ENCODE measurements at places on chromosomes 5 and 9.

DNA sequence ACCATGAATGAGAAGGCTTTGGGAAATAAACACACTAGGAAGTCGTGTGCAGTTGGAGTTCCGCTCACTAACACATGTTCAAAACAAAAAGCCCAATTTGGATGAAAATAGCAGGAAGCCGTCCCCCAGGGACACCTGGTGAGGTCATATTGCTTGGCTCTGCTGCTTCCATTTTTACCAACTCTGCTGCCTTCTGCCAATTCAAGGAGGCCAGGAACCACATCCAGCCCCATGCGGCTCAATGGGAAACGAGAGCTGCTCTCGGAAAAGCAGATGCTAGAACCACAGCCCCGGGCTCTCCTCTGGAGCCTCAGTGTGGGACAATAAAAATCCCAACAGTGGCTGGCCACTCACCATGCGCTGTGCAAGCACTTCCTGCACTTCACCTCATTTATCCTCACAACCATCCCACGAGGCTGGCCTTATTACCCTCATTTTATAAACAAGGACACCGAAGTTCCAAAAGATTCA lies 13.4 kb downstream of the ADAM19 start:
- no peak for DNase-seq

DNA sequence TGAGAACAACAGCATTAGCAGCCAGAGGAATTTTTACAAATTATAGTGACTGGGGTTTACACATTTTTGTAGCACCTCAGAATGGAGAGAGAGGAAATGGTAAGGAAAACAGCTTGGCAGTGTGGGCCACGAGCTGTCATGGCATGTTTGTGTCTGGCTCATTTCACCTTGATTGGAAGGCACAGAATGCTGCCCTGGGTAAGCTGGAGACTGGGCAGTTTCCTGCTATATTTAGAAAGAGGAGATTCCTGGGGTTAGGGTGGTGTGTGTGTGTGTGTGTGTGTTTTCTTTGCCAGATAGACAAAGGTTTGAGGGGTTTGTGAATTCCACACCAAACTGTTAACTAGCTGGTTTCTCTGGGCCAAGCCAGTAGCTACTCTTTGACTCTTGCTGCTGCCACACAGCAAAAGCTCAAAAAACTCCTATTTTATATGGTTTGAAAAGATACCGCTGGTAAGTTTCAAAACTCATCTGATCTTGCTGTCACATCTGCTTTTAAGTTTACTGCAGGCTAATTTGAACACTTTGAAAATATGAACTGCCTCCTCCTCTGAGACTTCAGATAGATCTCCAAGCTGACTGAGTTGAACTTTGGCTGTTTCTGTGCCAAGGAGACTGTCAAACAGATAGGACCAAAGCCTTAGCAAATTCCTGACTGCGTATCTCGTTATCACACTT lies 9.1 kb downstream of the ARHGAP26 start:
- no peak for DNase-seq

DNA sequence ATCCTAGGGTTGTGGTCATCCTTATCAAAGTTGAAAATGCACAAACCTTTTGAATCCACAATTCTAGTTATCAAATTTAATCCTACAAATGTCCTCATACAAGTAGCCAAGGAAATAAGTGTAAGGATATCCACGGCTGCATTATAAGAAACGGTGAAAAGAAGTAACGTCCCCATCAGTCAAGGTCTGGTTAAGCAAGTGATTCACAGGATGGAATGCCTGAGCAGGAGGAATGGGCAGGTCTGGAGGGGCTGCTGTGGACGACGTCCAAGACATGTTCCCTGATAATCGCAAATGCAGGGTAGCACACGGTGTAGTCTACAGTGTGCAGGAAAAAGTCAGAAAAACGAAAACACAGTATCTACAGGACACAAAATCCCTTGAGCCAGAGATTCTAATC lies 118.6 kb downstream of the ADAMTS2 start:
- DNase-seq: no peak

- no peak for DNase-seq
Measured at GRCh38 chr5:140966293-140967225, at the start of gene PCDHAC2. Gene PCDHAC2, plus strand, starts transcription at chr5:140966476. Its CDS starts 291 bp downstream, at chr5:140966767.

DNA sequence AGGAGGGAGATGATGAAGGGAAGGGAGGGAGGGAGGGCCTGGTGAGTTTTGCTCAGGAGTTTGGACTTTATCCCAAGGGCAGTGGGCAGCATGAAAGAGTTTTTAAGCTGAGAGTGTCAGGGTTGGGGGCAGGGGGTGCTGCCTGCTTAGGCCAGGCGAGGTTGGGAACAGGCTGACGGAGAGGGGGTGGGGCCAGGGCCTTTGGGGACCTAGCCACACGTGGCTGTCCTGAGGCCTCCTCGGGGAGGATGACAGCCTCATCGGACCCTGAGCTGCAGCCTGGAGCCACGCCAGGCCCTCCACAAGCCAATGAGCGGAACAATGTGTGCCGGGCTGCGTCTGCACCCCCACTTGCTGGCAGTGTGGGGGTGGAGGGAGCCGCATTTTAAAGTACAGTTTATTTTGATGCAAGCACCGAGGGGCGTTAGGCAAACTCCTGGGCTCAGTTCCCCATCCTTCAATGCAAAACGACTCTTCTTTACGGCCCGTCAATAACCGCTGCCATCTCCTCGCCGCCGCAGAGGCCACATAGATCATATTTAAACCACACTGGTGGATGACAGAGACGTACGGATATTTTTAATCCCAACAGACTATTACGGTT lies 5.3 kb upstream of the RXRA start:
- no peak for DNase-seq

DNA sequence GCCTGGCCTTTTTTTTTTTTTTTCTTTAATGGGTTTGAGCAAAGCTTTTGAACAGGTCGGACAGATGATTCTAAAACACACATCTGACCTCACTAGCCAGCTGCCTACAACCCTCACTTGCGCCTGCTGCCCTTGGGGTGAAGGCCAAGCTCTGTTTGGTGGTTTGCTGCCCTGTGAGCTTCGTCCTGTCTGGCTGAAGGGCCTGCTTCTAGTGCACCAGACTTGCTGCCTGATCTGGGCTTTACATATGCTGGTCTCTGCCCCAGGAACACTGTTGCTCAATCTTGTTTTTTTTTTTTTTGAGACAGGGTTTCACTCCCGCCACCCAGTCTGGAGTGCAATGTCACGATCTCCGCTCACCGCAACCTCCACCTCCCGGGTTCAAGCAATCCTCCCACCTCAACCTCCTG lies 16.4 kb upstream of the DOLPP1 start:
- no peak for DNase-seq

DNA sequence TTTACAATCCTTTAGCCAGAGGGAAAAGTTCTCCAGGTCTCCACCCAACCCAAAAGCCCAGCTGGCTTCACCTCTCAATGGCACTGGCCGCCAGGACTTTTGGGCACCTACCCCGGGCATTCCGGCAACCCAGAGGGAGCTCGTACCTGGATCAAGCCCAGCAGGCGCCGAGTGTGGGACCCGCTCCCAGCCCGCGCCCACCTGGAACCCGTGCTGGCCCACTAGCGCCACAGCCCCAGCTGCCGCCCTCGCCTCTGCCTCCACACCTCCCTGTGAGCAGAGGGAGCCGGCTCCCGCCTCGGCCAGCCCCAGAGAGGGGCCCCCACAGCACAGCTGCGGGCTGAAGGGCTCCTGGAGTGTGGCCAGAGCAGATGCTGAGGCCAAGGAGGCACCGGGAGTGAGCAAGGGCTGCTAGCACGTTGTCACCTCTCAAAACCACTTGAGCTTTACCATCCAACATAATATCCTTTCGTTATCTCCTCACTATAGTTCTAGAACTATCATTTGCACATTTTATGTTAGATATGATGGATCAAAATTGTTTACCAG lies 69.7 kb downstream of the GCNT1 start:
- no peak for DNase-seq

DNA sequence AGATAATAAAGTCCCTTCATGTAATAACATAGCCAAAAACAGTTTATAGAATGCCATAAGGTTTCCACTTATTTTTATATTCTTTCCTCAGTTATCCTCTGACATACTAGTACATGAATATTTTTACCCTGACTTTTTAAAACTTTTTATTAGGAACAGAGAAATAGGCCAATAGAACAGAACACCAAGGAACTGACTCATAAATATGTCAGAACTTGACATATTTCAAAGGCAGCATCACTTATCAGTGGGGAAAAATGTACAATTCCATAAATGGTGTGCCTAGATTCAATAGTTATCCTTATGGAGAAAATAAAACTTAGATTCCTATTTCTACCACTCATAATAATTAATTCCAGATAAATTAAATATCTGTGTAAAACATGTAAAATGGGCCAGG lies 9.4 kb downstream of the STARD4 start:
- no peak for DNase-seq

- DNase-seq: no peak
Measured at GRCh38 chr5:58497386-58497785, 6.2 kb downstream of the GAPT start.

DNA sequence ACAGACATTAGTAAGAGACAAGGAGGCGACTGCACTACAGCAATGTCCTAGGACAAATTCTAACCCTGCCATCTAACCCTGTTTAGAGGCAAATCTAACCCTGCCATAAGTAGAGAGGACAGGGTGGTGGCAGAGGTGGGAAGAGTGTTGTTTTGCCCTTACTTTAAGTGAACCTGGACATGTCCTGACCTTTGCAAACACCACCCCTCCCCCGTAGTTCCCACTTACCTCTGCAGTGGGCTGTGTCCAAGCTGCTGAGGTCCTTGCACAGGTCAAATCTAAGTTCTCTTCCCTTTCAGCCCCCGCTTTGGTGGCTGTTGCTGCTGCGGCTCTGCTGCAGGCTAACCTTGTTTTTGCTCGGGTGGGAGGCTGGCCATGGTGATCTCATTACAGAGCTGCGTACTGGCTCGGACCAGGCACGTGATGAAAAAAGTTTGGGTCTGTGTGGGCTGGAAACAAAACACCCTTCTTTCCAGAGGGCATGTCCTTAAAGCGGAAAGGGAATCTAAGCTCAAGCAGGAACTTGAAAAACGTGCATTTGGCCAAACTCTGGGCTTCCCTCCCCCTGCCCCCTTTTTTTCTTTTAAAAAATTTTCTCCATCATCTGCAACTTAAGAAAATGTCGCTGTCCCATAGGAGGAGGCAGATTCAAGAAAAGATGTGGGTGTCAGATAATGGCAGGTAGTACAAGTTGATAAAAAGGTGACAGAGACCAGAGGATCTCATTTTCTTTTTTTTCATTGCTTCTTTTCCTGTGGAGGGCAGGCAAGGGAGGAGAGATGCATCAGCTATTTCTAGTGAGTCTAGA lies at the start of gene FAXDC2:
TSS of gene FAXDC2 (minus strand) at position 349 of the 808 bp plus-strand sequence. CDS start 12,425 bp downstream, outside the sequence.
- DNase-seq: no peak

DNA sequence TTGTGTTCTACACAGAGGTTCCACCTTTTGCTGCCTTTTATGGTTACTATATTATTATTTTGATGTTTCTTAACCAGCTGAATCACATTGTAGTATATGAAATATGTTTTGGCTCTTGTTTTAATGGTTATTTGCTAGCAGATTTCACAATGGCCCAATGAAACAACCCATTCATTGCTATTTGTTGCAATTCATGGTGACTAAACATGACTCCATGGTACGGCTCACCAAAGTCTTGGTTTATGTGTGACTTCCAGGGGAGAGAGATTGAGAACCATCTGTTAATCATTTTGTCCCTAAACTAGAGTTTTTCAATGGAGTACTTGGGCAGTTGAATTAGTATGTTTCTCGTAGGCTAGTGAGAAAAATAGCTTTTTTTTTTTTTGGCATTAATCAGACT lies 108.4 kb downstream of the GHR start:
- DNase-seq: no peak

GRCh38 chr5:67315082-67315989 lies 118.7 kb upstream of the CD180 start:
- no peak for DNase-seq

DNA sequence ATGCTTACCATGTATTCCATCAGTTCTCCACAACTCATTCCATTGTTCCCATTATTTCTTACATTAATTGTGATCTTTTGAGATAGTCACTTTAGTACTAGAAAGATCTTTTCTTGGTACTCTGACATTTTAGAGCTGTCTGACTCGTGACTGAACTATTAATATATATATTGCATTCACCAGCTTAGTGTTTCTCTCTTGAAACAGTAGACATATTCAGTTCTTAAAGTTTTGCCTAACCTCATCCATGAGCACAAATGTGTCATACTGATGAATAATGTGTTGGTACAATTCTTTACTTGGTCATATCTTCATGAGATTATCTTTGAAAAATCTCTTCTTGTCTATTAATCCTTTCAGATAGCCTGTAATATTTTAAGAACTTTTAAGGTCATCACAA lies 74.3 kb downstream of the NLN start:
- no peak for DNase-seq

GRCh38 chr9:31347082-31347617 lies 1037.3 kb upstream of the ACO1 start:
- no peak for DNase-seq

DNA sequence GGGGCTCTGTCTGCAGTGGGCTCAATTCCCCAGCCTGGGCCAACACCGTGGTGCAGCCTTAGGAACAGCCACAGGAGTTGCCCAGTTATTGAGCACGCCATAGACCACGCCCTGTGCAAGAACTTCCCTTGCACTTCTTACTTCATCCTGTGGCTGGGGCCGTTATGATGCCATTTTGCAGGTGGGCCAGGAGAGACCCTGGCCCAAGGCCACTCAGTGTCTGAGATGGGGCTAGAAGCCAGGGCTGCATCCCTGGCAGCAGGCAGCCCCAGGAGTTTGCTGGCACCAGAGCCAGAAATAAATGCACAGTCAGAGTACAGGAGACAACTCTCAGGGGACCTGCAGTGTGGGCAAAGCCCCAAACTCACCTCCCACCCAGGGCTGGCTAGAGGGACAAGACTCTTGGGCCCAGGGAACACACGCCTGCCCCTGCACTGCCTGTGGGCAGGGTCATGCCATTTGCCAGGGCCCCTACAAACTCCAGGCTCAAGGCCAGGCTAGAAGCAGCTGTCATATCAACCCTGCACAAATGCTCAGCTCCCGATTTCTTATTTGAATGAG lies 6.7 kb downstream of the CORO2A start:
- DNase-seq: no peak

DNA sequence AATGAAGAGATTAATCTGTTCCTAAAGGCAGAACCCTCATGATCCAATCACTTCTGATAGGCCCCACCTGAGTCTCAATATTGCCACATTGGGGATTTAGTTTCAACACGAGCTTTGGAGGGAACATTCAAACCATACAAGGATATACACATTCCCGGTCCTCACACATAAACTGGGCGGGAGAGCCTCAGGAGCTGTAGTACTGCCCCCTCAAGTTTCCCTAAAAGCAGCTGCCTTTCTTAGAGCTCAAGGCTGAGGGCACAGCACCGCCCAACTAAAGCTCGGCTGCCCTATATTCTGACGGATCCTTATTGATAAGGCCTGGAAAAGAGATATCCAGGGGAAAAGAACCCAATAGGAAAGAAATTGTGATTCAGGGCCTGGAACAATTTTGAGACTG lies 83.0 kb downstream of the GADD45G start:
- DNase-seq: no peak

- no peak for DNase-seq
Measured at GRCh38 chr5:107129051-107129450, 541.7 kb downstream of the EFNA5 start.

GRCh38 chr5:15008476-15008875 lies 136.9 kb upstream of the ANKH start:
- no peak for DNase-seq

GRCh38 chr9:98259791-98260190 lies 4.3 kb upstream of the TBC1D2 start:
- no peak for DNase-seq

GRCh38 chr5:54764102-54765090 lies 221.0 kb downstream of the ESM1 start:
- DNase-seq: no peak

- DNase-seq: no peak
Measured at GRCh38 chr9:86340356-86341006, 13.7 kb downstream of the TUT7 start.
